ENCODE measurements at places on chromosomes 1 and 21.

GRCh38 chr1:58992643-58993042, 208.8 kb upstream of the JUN start:
- no peak for DNase-seq

GRCh38 chr1:163544441-163544840, 222.7 kb downstream of the NUF2 start:
- DNase-seq = no peak

DNA sequence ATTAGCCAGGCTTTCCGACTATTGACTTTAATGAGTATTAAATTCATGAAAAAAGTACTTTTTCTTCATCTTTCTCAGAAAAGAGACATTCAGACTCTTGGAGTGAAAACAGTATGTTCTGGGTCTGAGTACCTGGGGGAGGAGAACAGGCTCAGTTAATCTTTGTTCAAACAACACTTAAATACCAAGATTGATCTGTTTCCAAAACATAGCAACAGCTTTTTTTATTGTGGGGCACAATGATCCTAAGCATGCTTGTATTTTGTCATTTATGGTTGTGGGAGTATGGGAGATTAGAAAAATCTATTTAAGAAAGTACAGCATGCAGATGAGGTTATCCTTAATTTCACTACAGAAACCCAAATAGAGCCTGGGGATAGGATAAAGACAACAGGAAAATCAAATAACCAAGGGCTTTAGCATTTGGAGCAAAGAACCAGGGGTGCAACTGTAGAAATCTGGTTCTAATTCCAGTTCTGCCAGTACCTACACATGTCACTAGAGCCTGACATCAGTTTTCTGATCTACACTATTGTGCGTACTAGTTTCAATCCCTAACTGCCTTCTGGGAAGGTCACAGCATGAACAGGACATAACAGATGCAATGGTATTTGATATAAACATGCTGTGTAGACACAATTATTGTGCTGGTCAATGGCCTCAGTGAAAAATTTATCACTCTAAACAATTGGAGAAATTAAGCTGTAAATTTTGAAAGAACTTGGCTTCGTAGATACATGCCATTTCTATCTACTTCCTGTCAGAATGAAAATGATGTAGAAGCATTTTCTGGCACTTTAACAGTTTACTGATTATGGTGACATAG, 91.2 kb downstream of the KCNK1 start:
- DNase-seq = no peak

DNA sequence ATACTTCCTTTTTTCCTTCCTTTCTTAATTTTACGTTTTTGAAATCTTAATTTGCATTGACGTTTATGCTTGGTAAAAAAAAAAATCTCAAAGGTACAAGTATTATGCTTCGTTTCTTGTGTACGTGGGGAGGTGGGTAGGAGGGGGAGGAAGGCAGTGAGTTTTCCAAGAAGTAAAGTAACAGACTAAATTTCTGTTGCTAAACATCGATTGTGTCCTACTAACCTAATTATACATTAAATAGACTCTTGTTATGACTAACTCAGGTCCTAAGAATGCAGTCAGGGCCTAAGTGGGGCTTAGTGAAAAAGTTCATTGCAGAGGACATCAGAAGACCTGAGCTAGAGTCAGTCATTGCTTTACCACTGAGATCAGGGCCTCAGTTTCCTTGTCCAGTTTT, 17.5 kb downstream of the NEK7 start:
- DNase-seq = no peak

- DNase-seq = no peak
Observed at GRCh38 chr1:41529621-41530395, 45.3 kb upstream of the EDN2 start.

DNA sequence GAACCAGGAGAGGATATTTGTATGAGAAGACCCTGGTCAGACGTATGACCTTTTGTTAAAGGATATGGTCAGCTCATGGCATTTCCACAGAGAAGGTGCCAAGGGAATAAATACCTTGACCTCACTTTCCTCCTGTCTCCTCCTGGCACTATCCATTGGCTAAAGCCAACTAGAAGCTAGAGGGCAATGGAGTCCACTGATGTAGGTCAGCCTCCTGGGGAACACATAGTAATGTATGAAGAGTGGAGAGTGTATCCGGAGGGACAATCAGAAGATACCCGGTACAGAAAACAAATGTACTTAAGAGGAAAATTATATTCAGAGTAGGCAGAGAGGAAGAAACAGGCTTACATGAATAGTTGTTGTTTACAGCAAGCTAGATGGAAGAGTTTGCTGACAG, 698 bp upstream of the NTMT2 start:
- DNase-seq = no peak

- no peak for DNase-seq
Observed at GRCh38 chr1:200253774-200254495, 155.9 kb downstream of the ZNF281 start.

GRCh38 chr1:174405219-174405618, 42.5 kb upstream of the GPR52 start:
- DNase-seq = no peak

DNA sequence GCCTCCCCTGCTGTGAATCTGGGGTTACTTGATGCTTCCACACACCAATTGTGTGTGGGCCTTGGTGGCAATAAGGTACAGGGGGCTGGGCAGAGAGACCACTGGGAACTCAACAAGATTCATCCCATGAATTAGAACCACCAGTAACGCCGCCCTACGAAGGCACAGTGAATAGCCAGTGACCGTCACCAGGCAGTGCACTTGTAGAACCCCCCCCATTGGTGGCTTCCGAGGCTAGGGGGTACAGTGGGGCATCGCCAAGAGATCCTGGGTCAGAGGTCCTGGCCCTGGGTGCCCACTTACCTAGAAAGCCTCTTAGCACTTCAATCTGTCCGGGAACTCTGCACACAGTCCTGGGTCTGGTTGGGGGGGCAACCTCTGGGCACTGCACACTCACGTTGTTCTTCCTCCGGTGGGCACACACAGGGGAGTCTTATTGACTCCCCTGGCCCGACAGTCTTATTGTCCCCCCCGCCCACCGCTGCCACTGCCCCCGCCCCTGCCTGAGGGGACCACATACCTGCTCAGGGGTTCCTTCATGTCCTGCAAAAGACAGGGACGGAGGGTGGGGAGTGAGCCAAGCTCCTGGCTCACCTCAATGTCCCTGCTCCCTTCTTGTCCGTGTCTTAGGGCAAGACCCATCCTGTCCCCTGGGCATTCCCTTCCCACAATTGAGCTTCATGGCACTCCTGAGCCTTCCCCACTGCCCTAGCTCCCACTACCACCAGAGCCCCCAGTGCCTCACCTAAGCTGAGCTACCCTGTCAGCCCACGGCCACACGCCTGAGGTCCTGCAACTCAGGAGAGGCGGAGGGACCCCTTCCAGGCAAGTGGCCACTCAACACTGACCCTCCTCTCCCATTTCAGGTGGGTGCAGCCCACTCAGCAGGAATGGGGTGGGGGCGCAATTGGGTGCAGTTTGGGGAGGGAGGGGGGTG, 2.5 kb upstream of the TRIM11 start:
- DNase-seq = no peak

GRCh38 chr1:193355178-193355577, 168.8 kb upstream of the B3GALT2 start:
- DNase-seq = peak; percentile 86

DNA sequence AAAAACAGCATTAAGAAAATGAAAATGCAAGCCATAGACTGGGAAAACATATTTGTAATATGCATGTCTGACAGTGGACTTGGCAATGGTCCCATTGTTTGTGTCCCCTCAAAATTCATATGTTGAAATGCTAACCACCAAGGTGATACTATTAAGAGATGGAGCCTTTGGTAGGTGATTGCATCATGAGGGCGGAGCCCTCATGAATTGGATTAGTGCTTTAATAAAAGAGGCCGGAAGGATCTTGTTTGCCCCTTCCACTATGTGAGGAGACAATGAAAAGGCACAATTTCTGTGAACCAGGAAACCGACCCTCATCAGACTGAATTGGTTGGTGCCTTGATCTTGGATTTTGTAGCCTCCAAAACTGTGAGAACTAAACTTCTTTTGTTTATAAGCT, 232.3 kb downstream of the GPR52 start:
- DNase-seq = no peak

DNA sequence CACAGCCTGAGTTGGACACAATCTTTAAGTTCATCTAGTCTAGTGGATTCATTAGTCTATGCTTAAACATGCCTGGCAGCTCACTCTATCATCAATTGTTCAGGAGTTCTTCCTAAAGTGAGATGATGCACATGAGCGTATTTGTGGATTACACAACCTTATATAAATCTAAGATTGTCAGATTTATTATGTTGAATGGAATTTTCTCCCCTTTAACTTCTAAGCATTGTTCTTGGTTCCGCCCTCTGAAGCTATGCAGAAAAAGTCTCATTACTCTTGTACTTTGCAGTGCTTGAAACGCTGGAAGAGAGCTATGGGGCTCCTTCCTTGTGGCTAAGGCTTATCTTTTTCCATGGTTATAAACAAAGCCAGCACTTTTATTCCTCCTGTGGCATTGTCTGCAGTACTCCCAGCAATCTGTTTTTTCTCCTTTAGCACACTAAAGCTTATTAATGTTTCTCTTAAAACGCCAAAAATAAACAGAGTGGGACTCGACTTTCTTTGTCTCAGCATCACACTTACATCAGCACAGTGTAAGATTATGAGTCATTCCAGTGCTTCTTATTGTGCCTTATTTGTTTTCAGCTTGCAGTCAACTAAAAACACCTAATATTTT, 316.8 kb upstream of the CAMK1G start:
- DNase-seq = no peak

GRCh38 chr1:59597420-59598119, 217.2 kb upstream of the HOOK1 start:
- DNase-seq = no peak

- DNase-seq = peak; percentile 60
Observed at GRCh38 chr1:179079113-179079761, 2.6 kb upstream of the TOR3A start.

DNA sequence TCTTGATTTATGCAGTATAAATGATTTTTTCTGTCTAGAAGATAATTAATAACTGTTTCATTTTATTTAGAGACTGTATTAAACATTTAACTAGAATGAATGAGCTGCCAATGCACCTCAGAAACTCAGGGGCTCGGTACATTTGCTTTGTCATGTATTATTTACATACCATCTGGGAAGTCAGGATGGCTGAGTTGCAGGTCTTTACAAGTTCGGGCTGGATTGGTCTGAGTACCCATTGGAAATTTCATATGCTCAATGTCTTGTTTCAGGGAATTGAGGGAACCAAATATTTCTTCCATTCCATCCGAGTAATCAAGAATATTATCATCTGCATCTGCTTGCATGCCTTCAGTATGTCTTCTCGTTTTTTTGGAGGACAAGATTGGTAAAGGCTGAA, 221.7 kb downstream of the COL11A1 start:
- no peak for DNase-seq

DNA sequence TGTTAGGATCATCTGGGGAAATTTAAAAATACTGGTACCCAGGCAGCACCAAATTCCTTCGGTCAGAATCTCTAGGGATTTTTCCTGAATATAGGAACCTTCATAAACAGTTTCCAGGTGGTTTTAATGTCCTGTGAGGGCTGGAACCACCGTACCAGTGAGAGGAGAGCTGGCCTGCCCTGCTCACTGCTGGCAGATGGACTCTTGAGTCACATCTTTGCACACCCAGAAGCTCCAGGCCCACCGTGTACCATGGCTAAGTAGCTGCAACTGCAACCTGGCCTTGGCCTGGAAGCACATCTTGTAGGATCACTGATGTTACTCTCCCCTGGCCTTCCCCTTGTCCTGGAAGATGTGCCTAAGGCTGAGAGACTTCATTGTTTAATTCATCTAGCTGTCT, 181.5 kb downstream of the DISC1 start:
- DNase-seq = no peak

GRCh38 chr1:92483610-92484471, 2.9 kb downstream of the GFI1 start:
- peak; percentile 77 for DNase-seq

DNA sequence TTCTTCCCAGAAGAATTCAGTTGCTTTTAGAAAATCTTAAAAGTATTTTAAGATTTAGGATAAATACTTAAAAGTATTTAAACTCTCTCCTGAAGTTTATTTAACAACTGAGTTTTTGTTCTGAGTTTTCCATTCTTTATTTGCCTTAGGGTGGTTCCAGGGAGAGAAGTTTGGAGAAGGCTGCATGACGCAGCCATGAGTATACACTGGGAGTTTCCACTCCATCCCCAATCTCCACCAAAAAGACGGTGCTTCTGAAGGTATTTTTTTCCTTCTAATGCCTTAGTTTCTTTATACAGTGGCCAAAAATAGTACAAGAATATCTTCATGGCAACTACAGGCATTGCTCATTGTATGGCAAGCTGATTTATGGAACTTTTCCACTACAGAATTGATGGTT, 122.7 kb downstream of the ST6GALNAC5 start:
- DNase-seq = no peak

DNA sequence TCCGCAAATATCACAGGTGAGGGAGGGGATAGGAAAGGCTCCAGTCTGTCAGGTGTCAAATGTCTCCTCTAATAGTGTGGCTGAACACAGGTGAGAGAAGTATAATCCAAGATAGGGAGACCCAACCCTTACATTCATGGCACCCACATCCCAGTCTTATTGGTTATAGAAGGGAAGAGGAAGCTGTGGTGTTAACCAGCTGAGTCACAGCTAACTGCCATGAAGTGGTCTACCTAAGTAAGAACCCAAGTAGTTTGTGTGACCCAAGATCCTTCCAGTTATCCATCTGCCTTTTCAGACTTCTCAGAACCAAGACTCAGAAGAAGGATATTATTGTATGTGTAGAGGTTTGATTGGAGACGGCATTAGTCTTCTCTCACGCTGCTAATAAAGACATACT, 37.1 kb downstream of the DDAH1 start:
- no peak for DNase-seq

GRCh38 chr1:234889643-234890042, 239.0 kb downstream of the TOMM20 start:
- DNase-seq = no peak
